ENCODE measurements at places on chromosomes 2 and 18. TPM values are rescaled to one million over a fixed set of nuclear protein-coding genes. Genes with fewer than 3 reads are reported as not detected.

FSHR gene
- not detected for total RNA-seq

HOXD13 gene
- total RNA-seq = not detected

GRCh38 chr2:74387346-74387745 lies 7.2 kb upstream of the DCTN1 start:
- DNase-seq = no peak

DNA sequence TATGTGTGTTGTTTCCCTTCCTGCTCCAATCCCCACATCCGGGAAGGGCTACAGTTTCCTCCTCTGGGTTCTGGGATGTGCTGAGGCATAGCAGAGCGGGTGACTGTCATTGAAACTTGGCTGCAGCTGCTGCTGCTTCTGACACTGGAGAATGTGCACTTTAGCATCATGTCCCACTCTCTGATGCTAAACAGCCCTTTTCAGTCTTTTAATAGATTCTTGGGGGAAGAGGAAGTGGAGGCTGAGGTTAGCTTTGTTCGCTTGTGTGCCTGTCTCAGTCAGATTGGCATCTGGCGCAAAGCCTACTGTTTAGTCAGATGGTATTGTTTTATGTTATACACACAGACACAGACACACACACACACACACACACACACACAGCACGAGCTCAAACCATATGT lies 136.5 kb upstream of the RND3 start:
- no peak for DNase-seq

GRCh38 chr2:10220902-10221391 lies 81.8 kb upstream of the HPCAL1 start:
- DNase-seq = no peak

DNA sequence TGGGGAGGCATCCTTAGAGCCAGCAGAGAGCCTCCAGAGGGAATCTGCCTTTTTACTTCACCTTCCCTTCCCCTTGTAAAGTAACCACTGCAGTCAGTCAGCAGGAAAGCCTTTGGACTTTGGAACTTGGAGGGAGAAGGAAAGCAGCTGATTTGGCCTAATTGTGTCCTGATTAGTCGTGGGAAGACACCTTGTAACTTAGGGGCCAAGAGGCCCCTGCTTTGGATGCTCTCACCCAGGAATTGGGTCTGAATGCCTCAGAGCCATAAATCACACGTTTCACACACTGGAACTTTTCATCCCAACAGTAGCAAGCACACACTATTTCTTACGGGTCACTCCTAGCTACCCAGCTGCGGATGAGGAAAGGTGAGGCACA lies 81.0 kb upstream of the PPM1B start:
- DNase-seq = no peak

GRCh38 chr2:18384242-18384641 lies 176.2 kb downstream of the RDH14 start:
- DNase-seq = no peak

GRCh38 chr2:68519236-68519635 lies 51.9 kb downstream of the APLF start:
- DNase-seq = no peak

RASGRP3 gene
- total RNA-seq = 0.23 TPM

- DNase-seq = no peak
Observed at GRCh38 chr2:24409171-24409570, 48.8 kb upstream of the ITSN2 start.

DNA sequence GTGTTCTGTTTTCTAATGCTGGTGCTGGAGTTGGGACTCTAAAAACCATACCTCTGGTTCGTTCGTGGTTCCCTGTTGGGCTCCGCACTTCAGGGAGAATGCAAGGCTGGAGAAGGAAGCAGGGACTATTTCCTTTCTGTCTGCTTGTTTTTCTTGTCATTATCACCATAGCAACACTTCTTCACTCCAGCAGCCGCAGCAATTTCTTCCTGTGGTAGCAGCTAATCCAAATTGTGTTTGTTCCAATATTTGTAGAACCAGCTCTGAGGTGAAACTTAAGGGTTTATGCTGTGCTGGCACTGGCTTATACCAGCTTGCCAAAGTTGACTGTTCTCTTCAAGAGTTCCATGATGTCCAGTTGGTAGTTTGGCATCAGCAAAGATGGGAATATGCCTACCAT lies 301.4 kb upstream of the SYT4 start:
- no peak for DNase-seq

ADD2 gene
- total RNA-seq = 187 TPM

DNA sequence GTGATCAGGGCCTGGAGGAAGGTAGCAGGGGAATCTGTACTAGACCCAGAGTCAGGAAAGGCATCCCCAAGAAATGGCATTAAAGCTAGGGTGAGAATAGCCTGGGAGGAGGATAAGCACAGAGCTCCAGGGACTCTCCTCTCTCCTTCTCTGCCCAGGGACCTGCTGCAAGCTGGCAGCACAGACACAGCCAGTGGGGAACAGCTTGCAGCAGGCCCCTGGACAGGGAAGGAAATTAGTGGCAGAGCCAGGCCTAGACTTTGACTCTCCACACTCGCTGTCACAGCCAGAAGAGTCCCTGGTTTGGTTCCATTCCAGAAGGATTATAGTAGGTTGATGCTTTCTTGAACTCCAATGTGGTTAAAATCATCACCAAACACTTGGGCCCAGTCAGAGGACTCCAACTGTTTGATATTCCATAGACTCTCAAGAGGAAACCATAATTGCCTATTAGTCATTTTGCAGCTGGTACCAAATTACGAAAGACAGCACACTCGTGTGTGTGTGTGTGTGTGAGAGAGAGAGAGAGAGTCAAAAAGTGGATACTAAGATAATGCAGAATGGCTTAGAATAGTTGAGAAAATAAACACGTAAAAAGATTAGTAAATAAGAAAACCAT lies 95.5 kb upstream of the ATP8B1 start:
- no peak for DNase-seq

IL1R2 gene
- not detected for total RNA-seq

CNTNAP5 gene
- total RNA-seq = 0.34 TPM

- DNase-seq = no peak
Observed at GRCh38 chr2:230323385-230324106, 3.4 kb upstream of the SP140L start.

YES1 gene
- total RNA-seq = 113 TPM

ECEL1 gene
- total RNA-seq = 21.9 TPM

CHRNG gene
- not detected for total RNA-seq

DNA sequence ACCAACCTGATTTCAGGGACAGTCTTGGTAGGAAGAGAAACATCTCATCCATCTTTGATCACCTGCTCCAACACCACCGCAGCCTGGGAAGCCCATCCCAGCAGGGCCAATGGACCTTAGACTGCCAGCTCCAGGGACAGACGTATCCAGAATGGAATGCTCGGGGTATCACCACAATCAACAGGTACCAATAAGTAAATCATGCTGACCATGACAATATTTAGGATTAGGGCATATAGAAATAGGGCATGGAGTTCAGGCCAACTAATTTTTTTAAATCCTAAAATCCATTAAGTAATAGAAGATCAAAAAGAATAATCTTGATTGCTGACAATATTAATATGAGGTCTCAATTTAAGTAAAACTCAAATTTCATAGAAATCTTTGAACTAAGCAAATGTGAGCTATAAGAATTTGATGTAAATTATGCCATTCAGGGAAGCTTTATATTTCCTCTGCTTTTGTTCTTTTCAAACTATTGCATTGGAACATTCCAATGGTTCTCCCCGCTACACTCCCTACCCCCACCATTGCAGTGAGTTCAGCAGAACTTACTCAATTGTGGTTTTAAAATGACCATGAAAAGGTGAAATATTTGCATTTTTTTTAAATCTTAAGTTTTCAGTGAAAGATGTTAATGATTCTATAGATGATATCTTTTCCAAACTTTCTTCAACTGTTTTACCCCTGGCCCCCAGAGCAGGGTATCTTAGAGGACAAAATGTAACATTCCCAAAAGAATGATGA lies 138.6 kb downstream of the DNER start:
- DNase-seq = no peak

DNA sequence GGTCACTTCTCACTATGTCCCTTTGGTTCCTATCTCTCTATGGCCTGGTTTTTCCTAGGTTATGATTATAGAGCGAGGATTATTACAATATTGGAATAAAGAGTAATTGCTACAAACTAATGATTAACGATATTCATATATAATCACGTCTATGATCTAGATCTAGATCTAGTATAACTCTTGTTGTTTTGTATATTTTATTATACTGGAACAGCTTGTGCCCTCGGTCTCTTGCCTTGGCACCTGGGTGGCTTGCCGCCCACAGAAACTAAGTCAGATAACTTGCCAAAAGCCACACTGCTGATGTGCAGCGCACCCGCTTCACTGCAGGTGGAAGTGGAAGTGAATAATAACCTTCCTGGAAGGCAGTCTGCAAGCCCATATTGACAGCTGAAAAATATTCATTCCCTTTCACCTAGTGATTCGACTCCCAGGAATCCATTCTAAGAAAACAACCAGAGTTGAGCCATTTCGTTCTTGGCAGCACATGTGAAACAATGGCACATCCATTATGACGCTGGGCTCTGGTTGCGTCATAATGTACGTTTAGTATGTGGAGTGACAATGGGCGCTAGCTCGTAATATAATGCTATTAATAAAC lies 725 bp upstream of the ANKRD53 start:
- no peak for DNase-seq

Data from WTC11 (cell line).